NCI-H1436 (cell line): ENCODE measurements at places on chromosomes 2 and 18.

DNA sequence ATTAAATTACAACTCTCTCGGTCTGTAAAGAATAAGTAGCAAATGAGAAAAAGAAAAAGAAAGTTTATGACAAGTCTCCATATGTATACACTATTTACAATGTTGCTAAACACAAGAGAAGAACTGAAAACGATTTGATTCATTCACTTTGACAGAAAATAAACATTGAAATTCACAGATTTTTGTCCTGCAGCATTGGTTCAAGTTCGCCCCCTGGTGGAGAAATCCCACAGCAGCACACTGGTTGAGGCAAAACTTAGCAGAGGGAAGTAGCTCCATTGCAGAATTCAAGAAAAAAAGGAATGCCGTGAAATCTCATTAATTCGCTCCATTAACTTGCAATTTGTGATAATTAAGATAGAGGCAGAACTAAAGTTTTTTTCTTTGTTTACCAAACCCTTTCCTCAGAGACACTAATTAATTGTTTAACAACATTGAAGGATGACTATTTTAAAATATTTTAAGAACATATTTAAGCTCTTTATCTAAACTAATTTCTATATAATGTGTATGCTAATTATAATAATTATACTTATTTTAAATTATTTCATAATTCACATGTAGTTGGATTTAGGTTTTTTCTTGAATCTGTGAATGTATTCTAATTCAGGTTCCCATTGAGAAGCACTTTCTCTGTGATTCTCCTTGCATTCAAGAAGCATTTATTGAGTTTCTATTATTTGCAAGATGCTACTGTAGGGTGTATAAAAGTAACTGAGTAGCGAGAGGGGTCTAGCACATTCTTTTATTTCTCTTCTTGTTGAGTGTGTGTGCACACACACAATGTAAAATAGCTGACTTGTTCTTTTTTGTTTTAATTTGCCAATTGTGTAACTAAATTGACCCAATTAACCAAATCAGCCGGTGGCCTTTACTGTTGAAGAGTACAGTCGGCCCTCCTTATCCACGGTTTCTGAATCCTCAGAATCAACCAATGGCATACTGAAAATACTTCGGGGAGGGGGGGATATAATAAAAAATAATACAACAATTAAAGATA lies 74.1 kb downstream of the COL4A3 start:
- peak; percentile 34 for DNase-seq

- no peak for DNase-seq
Observed at GRCh38 chr18:44835703-44836102, 155.0 kb downstream of the SETBP1 start.

- no peak for DNase-seq
Observed at GRCh38 chr2:9430316-9431293, 7.2 kb downstream of the CPSF3 start.

- no peak for DNase-seq
Observed at GRCh38 chr2:55019526-55020258, 30.6 kb downstream of the RTN4 start.

GRCh38 chr2:72985891-72986683 lies 68.8 kb downstream of the EMX1 start:
- DNase-seq, result no peak

DNA sequence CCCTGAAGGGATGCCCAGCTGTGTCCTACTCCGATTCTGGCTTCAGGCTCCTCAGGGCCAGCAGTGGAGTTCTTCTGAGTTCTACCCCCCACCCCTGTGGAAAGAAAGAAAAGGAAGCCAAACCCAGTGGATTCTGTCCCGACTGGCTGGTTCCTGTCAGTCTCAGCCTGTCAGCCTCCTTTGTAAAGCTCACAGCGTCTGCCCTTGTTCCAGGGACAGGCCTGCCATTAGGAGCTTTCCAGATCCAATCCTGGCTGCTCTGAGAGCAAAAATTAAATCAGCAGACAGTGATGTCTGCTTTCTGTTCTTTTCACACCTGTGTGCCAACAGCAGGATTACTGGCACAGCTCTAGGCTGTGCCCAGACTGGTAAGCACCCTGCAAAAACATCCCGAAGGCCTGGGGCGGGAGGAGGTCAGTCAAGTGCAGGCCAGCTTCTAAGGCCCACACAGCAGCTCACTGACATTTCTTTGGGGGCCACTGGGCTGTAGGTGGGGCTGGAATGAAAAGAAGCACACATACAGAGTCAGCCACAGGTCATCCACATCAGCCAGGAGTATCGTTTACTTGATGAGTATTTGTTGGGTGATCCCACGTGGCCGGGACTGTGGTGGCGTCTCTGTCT lies 69.1 kb downstream of the EHD3 start:
- no peak for DNase-seq

- no peak for DNase-seq
Observed at GRCh38 chr2:186559370-186559769, 30.5 kb upstream of the ITGAV start.

GRCh38 chr2:64453770-64454385 lies at the start of gene LGALSL:
LGALSL (plus strand) TSS chr2:64454162; CDS start chr2:64454546, 384 bp downstream.
- DNase-seq, result peak; percentile 32

DNA sequence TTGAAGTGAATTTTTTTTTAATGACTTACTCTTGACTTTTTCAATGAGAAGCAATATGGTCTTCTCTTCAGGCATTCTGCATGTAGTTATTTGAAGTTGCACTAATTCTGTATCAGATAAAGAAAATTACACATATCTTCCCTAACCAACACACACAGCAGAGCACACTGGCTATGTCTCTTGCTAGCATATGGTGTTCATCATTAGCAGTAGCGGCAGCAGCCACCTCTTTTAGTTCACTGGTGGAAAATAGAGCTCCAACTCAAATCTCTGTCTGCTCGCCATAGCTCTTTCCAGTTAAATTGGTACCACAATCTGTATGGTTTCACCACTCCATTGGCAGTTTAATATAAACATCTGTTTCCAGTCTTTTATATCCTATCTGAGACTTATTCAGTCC lies 278.1 kb upstream of the ZEB2 start:
- DNase-seq, result no peak

DNA sequence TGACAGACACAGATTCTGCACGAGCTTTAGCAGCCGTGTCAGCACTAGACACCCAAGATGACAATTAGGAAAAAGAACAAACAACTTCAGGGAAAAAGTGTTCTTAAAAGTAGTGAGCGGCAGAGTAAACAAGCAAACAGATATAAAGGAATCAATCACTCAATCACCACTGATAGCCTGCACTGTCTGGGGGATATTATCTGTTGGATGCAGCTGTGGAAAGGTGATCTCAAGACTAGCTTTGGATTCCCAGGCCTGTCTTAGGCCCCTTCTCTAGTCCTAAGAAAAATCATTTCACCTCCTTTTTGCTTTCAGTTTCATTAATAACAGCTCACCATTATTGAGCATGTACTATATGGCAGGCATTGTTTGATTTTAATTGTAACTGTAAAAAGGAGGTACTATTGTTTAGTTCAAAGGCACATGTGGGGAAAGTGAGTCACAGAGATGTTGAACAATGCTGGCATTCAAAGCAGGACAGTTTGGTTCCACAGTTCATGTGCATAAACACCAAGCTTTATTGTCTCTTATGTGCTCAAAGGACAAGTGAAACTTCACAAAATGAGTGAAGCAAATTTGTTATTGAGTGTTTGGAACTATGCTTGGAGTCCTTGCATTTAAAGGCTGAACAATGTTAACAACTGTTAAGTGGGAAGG lies 147.3 kb upstream of the TCF4 start:
- DNase-seq, result no peak

DNA sequence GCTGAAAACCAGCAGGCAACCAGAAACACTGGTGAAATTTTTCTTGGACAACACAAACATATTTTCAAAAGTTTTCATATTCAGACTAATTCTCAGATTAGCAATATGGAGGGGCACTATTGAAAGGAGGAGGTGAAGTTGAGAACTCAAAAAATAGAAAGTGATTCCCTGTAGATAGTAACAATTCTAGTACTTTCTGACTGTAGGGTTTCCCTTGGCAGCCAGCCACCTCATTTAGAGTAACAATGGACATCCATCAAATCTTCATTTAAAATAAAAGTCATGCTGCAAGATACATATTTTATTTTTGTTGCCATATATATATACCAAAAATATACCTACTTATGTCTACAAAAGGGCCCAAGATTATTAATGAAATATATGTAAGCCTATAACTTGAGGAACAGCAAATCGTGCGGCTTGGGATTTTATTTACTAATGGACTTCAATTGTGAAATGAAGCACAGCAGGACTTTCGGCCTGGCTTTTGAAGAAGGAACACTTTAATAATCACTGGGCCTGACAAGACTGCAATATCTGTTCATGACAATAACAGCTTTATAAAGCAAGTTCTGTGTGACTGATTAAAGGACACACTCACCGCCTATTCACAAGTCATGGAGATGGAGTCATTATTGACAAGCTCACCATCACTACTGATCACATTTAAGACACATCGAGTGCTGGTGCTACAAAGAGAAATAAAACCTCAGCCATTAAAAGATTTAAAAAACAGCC lies 6.8 kb upstream of the NR4A2 start:
- DNase-seq, result no peak

DNA sequence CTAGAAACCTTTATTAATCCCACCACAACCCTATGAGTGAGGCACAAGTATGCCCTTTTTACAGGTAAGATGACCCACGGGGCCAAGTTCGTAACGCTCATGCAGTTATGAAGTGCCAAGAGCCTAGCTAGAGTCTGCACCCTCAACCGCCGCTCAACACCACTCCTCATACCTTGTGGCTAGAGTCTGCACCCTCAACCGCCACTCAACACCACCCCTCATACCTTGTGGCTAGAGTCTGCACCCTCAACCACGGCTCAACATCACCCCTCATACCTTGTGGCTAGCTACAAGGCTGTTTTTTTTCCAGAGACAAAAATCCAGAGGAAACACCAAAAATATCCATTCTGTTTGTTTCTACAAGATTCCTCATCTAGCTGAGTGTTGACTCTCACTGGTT lies 4.6 kb downstream of the TXNL4A start:
- no peak for DNase-seq

- no peak for DNase-seq
Observed at GRCh38 chr2:103818176-103818575, 1035.7 kb upstream of the POU3F3 start.

DNA sequence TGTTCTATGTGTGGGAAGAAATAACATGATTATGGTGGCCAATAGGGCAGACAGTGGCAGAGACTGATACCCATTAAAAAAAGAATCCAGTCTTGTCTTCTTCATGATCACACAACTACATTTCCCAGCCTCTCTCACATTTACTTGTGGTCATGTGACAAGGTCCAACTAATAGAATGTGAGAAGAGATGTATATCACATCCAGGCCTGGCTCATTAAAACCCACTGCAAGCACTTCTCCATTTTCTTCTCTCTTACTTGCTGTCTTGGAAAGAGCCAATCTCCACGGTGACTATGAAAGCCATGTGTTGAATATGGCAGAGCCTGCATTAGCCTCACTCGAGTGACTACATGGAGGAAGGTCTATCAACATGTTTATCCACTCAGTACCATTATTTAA lies 306.2 kb upstream of the ZEB2 start:
- DNase-seq, result no peak

DNA sequence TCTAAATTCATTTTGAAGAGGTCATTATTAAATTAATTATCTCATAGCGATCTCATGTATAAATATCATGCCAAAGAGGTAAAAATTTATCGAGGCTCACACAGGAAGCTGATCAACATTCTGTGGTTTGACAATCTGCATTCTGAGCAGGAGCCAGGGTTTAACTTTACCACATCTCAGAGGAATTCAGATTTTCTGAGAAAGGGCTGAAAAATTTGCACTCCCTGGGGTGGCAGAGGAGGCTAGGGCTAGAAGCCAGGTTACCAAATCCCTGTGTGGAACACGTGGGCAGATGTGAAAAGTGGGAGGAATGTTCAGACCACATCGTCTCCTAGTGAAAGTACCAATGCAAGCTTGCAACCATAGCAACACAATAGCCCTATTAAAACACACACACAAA lies 63.5 kb upstream of the CTLA4 start:
- no peak for DNase-seq

- DNase-seq, result no peak
Observed at GRCh38 chr2:144580521-144581161, 60.7 kb upstream of the ZEB2 start.

GRCh38 chr2:178859730-178860129 lies 52.5 kb upstream of the TTN start:
- no peak for DNase-seq

- DNase-seq, result no peak
Observed at GRCh38 chr2:11781602-11782001, 35.2 kb downstream of the LPIN1 start.

DNA sequence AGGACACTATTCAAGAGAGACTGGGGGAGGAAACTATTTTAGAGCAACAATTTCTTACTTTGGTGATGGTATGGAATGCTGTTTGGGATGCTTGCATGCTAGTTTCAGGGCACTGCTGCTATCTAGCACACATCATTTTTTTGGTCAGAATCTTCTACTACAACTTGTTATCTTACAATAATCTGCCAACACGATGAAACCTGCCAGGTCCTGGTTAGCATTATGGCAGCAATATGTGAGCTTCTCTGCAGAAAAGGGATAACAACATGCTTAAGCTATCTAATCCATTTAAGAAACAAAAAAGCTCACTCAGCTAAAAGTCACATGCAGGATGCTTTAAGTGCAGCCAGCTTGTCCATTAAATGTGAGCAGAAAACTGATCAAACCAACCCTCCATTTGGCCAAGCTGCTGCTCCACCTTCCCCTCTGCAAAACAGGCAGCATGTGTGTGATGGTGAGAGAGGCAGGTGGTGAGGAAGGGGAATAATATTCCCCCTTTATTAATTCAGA lies 30.1 kb downstream of the GAREM2 start:
- no peak for DNase-seq

DNA sequence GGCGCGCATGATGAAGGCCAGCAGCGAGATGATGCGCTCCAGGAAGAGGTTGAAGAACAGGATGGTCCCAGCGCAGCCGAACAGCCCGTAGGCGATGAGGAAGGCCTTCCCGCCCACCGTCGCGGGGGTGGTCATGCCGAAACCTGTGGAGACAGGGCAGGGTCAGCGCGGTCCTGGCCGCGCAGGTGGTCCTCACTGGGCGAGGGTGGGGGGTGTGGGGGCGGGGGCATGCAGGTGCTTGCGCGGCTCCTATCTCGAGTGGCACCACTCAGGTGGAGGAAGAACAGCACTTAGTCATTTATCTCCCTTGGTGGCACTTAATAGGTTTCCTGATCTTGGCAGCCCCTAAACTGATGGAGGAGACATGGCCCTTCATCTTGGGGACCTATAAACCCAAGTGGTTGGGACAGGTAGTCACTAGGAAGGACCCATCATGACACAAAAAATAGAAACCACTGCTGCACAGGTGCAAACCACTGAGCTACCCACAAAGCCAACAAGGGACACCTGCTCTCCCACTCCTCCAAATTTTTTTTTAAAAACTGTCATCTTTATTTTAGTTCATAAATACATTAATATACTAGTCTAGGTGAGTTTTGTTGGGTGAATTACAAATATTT lies 118.8 kb downstream of the MSH2 start:
- DNase-seq, result peak; percentile 37

GRCh38 chr2:85852152-85852840 lies 36.5 kb downstream of the ST3GAL5 start:
- no peak for DNase-seq

- DNase-seq, result peak; percentile 35
Observed at GRCh38 chr2:157336137-157337010, 10.8 kb upstream of the ERMN start.
